ENCODE measurements at places on chromosomes 1 and 21.

- DNase-seq, result no peak
These were observed 11.3 kb downstream of the CCDC190 start for GRCh38 chr1:162849711-162850110.

DNA sequence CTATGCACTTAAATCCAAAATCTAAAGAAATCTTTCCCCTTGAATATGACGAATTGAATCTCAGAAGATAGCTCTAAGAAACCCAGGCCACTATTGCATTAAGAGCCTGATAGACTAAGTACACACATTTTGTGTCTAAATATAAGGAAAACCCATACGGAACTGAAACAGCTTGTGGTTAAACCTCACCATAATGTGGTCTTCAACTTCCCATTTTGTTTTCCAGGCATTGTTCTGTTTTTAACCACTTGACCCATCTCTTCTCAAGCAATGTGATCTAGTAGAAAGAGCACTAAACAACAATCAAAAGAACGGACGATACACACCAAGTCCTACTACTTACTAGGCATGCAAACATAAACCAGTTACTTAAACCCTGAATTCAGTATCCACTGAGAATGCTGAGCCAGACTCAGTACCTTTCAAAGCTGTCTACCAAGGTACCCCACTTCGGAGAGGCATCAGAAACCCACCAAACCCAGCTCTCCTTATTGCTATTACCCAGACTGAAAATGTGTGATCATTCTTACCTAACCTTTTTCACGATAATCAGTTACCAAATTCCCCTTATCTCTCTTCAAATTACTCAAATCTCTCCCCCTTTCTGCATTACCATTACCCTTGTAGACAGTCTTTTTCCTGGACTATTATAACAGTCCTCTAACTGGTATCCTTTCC, 12.8 kb downstream of the OTUD7B start:
- no peak for DNase-seq

DNA sequence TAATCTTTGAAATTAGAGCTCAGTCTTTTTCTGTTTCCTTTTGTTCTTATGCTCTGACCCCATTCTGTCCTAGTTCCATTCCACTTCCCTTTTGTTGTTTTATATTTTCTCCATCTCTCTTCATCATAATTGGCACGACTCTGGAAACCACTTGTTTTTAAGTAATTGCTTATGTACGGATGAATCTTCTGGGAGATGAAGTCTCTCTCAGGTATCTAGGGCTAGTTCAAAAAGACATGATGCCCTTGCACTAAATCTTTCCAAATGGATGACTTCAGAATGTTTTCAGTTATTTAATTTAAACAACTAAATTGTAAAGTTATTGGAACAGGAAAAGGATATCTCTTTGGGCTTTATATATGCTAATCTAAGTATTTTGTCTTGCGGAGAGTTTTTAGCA, at the start of gene OR6F1:
TSS of gene OR6F1 (minus strand) at position 101 of the 400 bp plus-strand sequence. CDS start 3,891 bp downstream, outside the sequence.
- DNase-seq, result no peak

DNA sequence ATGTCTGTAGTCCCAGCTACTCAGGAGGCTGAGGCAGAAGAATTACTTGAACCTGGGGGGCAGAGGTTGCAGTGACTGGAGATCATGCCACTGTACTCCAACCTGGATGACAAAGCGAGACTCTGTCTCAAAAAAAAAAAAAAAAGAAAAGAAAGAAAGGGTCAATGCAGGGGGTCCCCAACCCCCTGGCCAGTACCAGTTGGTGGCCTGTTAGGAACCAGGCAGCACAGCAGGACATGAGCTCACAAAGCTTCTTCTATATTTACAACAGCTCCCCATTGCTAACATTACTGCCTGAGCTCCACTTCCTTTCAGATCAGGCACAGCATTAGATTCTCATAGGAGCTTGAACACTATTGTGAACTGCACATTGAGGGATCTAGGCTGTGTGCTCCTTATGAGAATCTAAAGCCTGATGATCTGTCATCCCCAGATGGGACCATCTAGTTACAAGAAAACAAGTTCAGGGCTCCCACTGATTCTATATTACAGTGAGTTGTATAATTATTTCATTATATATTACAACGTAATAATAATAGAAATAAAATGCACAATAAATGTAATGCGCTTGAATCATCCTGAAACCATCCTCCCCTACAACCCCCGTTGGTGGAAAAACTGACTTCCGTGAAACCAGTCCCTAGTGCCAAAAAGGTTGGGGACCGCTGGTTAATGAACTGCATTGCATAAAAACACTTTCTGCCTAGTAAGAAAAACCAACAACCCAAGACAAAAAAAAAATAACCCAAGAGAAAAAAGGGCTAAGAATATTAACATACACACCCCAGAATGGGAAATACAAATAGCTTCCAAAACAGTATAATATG, 2.8 kb downstream of the ZBTB8OS start:
- DNase-seq, result no peak

GRCh38 chr1:180962178-180962577, 49.5 kb downstream of the KIAA1614 start:
- DNase-seq, result no peak

DNA sequence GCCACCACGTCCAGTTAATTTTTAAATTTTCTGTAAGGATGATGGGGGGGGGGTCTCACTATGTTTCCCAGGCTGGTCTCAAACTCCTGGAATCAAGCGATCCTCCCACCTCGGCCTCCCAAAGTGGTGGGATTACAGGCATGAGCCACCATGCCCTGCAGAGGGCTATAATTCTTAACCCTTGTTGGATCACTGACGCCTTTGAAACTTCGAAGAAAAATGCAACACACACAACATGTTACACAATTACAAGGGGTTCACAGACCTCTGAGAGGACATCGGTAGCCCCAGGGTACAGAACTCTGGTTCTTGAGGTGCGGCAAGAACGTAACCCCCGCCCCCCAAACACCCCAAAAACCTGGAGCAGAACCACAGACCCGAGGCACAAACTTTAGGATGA, 8.4 kb upstream of the LUZP1 start:
- DNase-seq, result no peak

- DNase-seq, result no peak
These were observed 211.4 kb upstream of the NRIP1 start for GRCh38 chr21:15276243-15276642.

- DNase-seq, result no peak
These were observed 171.7 kb downstream of the CRB1 start for GRCh38 chr1:197439708-197440280.

GRCh38 chr1:156666862-156667609, 10.2 kb downstream of the NES start:
- DNase-seq, result no peak
